NCI-H1694 (cell line): ENCODE measurements at places on chromosomes 11 and 22.

DNA sequence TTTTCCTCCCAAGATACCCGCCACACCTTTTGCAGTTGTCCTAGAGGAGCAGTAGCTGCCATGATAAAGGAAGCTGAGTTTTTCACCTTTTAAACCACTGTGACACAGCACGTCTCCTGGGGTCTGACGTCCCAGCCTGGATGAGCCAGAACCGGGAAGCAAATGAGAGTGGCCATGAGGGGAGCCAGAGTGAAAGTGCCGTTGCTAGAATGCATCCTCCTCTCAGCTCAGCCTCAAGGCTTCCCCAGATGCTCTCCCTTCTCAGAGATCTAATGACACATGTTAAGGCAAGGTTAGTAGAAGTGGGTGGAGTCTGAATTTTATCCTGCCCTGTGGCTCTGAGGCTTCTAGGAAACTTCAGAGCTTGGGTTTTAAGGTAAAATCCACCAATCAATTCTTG, 23.4 kb upstream of the HTR3A start:
- no peak for DNase-seq

DNA sequence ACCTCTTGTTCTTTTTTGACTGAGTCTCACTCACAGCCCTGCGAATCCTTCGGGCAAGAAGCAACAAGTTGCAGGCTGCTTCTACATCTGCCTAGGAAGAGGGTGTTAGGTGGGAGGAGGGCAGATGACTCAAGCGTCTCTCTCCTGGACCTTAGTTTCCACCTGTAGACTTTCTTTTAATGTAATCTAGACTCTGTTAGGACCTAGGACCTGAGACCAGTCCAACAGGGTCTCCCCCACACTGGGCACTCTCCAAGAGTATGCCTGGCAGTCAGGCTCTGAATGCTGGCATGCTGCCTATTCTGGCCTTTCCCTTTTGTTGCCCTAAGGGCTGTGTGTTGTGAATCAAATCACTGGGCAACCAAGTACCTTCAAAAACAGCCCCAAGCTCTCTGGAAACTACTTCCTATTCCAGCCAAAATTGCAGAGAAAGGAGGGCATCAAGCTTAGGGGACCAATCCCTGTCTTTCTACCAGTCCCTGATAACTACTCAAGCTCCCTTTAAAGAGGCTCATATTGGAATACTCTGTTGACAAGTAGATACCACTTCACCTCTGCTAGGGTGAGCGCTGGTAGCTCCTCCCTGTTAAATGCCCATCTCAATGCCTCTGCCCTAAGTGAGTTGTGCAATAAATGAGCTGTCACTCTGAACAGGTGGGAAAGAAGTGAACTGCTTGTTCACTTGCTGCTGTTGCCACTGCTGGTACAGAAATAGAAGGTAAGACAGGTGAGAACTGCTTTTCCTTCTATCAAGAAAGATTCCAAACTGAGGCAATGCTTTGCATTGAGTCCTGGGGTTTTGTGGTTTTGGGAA, at the start of gene BBOX1:
BBOX1 (plus strand) TSS at position 514 of the 814 bp plus-strand sequence. CDS start 14,616 bp downstream, outside the sequence.
- DNase-seq: no peak

DNA sequence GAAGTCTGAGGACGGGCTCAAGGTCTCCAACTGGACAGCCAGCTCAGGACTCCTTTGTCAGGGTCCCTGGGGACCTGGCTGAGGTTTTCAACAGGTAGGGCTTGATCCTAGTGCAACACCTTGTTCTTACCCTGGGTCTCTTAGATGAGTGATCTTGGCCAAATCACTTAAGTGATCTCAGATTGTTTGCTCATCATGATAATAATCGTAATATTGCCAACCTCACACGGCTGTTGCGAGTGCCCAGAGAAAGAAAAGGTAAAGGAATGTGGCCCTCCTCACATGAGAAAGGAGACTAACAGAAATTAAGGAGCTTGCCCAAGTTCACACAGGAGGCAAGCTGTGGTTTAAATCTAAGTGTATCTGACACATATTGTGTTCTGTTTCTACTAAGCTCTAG, 28.5 kb downstream of the POU2AF3 start:
- DNase-seq: no peak

DNA sequence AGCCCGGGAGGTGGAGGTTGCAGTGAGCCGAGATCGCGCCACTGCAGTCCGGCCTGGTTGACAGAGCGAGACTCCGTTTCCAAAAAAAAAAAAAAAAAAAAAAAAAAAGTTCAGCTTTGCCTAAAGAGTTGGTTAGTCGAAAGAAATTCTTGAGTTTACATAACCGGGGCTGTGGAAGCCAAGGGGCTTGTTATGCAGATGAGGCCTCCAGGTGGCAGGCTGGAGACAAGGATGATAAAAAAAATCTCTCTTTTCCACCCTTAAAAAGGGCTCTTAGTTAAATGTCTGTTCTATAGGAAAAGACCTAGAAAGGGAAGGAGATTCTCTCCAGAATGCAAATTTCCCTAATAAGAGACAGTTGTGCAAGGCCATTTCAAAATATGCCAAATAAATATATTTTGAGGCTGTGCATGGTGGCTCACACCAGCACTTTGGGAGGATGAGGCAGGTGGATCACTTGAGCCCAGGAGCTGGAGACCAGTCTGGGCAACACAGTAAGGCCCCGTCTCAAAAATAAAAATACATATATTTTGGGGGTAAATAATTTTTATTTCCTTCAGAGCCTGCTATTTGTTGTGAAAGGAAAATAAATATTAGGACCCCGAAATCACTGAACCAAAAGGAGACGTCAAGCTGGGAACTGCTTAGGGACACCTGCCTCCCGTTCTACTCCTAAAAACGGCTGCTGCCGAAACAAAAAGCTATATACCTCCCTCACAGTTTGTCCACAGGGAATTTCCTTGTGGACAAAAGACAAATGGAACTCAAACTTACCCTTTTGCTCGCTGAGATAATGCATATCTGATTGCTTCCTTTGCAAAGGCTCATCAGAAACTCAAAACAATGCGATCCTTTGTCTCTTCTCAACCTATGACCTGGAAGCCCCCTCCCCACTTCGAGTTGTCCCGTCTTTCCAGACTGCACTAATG, 2.4 kb upstream of the IFITM2 start:
- DNase-seq: peak; percentile 24

- no peak for DNase-seq
These were observed 1.5 kb downstream of the LRRC75B start for GRCh38 chr22:24591286-24591830.

DNA sequence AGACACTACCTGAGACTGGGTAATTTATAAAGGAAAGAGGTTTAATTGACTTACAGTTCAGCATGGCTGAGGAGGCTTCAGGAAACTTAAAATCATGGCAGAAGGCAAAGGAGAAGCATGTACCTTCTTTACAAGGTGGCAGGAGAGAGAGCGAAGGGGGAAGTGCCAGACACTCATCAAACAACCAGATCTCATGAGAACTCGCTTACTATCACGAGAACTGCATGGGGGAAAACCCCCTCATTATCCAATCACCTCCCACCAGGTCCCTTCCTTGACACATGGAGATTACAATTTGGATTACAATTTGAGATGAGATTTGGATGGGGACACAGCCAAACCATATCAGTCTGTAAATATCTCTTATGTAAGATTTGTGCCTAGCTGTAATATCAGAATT, 50.9 kb upstream of the ATXN10 start:
- no peak for DNase-seq

DNA sequence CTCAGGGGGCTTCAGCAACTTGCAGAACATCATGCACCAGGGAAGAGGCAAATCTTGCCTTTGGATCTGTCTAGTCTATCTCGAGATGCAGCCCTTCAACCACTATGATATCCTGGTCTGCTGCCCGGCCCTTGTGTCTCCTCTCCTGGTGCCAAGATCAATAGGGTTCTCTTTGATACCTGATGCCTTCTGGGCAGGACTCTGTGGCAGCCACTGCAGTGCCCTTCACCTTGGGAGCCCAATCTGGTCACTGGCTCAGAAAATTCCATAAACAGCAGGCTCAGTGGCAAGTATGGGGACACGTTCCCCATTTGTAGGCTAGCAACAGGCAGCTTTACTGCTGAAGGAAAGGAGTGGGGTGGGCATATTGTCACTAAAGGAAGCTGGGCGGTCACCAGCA, 23.4 kb downstream of the SYN3 start:
- no peak for DNase-seq

GRCh38 chr22:17396516-17396915, 27.3 kb downstream of the CECR2 start:
- DNase-seq: no peak

- DNase-seq: no peak
These were observed 76.7 kb upstream of the WNT7B start for GRCh38 chr22:46053563-46054090.

DNA sequence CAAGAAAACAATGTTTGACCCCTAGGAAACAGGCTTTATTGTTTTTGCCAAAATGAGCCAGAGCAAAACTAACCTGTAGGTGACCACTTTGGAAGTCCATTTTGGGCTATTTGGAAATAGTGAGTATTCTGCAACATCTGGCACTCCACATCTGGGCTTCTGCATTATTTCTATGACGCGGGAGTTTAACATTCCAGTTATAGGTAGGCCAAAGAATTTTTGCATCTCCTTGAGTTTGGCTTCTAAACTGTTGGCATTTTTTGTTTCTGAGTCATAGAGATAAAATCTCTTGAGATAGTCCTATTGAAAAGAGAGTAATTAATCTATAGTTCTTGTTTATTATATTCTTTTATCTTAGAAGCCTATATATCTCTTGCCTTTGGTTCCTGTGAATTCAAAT, 2.9 kb downstream of the MMP7 start:
- no peak for DNase-seq

GRCh38 chr11:94025690-94026394, 4.7 kb downstream of the HEPHL1 start:
- no peak for DNase-seq

- DNase-seq: no peak
These were observed 47.5 kb downstream of the HORMAD2 start for GRCh38 chr22:30127749-30128166.

DNA sequence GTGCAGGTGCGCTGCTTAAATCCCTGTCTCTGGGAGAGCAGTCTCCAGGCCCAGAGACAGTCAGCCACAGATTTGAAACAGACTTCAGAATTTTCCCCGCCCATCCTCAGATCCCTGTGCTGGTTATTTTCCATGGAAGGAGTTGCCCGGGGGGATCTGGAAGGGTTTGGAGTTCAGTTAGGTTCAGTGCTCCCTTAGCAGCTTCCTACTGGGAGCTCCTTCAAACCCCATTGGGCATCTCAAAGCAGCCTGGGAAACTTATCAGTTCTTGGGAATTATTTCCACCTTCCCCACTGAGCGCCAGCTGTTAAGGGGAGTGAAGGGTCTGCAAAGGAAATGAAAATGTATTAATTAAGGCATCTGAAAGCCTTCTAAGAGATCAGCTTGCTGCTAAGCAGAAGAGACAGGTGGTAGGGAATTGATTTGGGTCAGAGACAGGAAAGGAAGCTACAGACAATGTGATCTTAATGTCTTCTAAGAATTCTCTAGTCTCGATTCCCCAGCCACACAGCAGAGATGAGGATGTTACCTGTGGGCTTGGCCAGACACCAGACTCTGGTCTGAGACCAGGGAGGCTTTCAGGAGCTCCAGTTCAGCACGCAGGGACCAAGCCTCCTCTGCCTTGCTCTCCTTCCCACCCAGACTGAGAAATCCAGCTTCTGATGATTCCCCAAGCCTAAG, 106.2 kb upstream of the TBCEL start:
- no peak for DNase-seq

GRCh38 chr11:77819921-77820564, 479 bp downstream of the RSF1 start:
- no peak for DNase-seq

- no peak for DNase-seq
These were observed 41.2 kb upstream of the ALX4 start for GRCh38 chr11:44351006-44351660.

- no peak for DNase-seq
These were observed 18.4 kb upstream of the CABP7 start for GRCh38 chr22:29701155-29701999.

GRCh38 chr11:111652184-111652583, 49.9 kb downstream of the SIK2 start:
- DNase-seq: no peak

GRCh38 chr11:80687941-80688340, 1247.1 kb upstream of the TENM4 start:
- no peak for DNase-seq

DNA sequence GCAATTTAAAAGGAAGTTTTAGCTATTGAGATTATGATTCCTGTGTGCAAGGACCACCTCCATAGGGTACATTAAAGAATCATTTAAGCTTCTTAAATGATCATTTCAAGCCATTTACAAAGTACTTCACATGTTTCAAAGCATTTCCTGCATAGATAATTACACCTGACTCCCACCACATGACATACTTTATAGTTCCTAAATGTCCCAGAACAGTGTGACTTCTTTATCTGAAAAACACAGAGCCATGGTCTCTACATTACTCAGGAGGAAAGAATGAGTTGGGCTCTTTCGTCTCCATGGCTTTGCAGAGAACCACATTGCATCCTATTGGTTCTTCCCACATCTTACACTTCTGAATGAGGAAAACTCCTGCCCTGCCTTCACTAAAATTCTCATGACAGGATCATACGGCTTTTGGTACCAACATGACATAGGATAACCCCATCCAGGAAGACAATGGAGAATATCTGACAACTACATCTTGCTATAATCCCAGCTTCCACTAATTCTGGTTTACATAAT, 88.6 kb downstream of the ETS1 start:
- DNase-seq: no peak

DNA sequence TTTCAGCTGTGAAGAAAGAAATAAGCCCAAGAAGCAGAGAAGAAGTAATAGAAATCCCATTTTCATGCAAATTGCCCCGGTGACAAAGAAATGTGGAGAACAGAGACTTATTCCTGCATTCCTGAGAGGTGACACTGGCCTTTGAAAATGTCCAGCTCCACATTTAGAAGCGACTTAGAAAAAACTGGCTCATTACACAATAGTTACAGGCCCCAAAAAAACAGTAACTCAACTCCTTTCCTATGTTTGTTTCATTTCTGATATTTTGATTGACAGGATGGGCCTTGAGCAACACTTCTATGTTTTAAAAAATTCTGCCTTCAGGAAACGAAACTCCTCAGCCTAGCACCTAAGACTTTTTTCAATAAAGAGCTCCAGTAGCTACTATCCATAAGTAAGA, 726.9 kb upstream of the TENM4 start:
- no peak for DNase-seq

DNA sequence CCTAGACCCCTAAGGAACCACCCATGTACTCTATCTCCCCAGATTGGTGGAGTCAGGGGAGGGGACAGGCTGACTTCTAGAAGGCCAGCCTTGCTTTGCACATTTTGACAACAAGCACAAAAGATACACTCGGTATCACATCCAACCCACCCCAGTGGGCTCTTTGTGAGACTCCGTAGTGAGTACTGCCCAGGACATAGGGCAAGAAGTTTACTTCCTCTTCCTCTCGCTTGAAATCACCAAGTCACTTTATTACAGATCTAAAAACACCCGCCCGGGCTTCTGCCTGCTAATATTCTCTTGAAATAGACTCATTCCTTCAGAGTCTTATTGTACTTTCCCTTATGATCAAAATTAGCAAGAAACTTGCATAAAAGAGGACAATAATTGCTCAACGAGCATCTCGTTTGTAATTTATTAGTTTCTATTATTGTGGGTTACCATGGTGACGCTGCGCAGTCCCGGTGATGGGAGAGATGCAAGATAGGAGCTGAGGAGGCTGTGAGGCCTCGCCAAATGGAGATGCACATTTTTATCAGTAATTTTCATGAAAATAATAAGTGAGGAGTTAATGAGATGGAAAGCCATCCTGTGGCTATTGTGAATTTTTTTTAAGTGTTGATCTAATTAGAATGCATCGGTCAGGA, 96.9 kb downstream of the FEZ1 start:
- DNase-seq: no peak
